CD4-positive, alpha-beta T cell treated with Interleukin-4 for 4 hours (primary cell): ENCODE measurements at places on chromosomes 12 and 14.

DNA sequence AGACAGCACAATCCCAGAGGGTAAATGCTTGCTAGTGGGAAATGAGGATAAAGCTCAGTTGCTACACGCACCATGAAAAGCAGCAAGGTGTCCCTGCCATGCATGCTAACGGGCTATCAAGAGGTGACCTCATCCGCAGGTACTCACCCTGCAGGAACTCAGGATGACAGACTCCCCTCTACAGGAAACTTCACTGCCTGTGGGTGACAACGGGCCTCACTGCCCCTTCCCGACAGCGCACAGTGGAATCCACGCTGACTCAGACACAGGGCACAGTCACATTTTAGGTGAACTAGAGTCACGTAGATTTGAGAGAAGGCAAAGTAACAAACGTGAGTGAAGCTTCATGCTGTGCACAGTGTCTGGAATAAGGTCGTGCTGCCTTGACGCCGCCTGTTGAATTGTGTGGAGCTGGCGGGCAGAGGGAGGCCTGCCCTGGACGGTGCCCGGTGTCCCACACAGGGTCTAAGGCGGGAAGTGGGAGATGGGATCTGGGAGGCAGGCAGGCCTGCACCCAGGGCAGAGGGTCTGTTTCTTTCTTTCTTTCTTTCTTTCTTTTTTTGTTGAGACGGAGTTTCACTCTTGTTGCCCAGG, 331.8 kb downstream of the TMEM132D start:
- no peak for DNase-seq

- DNase-seq, result no peak
These were observed 93.0 kb downstream of the TRHDE start for GRCh38 chr12:72365151-72365550.

GRCh38 chr12:16587514-16587913, 18.4 kb downstream of the LMO3 start:
- no peak for DNase-seq

GRCh38 chr14:93078870-93079269, 36.9 kb downstream of the ITPK1 start:
- DNase-seq, result no peak

- peak; percentile 67 for DNase-seq
These were observed 9.0 kb downstream of the TMBIM6 start for GRCh38 chr12:49750027-49750995.

DNA sequence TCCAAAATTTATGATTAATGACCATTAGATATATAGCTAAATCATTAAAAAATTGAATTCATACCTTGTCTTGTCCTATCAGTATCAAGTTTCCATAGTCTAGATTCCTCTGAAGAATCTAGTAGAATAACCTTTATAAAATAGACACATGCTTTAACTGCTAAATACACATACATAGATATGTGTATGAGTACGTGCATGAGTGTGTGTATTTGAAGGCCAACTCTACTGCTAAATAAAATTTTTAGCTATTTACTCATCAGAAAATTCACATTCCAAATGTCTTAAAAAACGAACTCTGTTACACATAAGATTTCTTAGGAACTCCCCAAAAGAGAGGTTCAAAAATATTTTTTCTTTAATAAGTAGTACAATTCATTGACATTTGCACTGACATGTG, 233.0 kb downstream of the SSPN start:
- DNase-seq, result no peak

DNA sequence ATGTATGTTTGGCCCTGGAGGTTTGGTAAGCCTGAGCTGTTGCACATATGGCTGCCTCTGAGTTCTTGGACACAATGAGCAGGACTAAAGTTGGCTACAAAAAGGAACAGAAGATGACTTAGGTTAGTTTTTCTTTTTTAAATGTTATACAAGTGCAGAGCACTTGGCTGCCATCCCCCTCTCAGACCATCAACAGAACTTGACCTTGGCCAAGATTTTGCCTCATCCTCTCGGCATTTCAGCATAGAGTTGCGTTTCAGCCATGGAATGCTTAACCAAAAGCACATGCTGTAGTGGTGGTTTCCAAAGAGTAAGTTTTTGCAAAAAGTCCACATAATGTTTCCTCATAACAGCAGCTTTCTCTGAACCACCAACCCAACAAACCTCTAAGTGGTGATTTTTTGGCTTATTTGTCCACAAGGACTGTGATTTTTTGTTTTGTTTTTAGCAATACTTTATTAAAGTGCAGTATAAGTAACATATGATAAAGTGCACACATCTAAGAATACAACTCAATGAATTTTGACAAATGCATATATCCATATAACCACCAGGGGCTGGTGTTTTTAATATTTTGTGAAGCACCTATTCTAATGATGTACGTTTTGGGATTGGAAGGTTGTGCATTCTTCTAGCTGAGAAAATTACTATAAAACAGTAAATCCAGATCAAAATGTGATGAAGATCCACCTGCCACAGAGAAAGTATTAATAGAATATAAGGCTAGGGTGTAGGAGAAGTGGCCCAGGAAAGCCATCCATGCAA, 12.1 kb upstream of the GALNT16 start:
- no peak for DNase-seq

GRCh38 chr12:53191885-53192530, 11.3 kb upstream of the CSAD start:
- no peak for DNase-seq

DNA sequence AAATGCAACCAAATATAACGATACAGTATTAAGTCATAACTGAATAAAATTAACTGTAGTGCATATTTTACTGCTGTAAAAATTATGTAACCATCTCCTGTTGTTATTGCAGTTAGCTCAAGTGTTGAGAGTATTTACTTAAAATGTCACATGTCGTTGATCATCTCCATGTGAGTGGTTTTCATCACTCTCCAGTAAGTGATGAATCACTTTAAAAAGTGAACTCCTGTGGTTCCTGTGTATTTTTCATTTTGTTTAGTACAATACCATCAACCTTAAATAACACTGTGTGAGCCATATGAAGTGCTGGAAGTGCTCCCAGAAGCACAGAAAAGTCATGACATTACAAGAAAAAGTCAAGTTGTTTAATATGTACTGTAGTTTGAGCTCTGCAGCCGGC, 104.7 kb upstream of the SLCO1B1 start:
- no peak for DNase-seq

- no peak for DNase-seq
These were observed 3.6 kb downstream of the ANKRD9 start for GRCh38 chr14:102505775-102506625.

GRCh38 chr12:13316587-13317246, 120.2 kb downstream of the EMP1 start:
- DNase-seq, result no peak

DNA sequence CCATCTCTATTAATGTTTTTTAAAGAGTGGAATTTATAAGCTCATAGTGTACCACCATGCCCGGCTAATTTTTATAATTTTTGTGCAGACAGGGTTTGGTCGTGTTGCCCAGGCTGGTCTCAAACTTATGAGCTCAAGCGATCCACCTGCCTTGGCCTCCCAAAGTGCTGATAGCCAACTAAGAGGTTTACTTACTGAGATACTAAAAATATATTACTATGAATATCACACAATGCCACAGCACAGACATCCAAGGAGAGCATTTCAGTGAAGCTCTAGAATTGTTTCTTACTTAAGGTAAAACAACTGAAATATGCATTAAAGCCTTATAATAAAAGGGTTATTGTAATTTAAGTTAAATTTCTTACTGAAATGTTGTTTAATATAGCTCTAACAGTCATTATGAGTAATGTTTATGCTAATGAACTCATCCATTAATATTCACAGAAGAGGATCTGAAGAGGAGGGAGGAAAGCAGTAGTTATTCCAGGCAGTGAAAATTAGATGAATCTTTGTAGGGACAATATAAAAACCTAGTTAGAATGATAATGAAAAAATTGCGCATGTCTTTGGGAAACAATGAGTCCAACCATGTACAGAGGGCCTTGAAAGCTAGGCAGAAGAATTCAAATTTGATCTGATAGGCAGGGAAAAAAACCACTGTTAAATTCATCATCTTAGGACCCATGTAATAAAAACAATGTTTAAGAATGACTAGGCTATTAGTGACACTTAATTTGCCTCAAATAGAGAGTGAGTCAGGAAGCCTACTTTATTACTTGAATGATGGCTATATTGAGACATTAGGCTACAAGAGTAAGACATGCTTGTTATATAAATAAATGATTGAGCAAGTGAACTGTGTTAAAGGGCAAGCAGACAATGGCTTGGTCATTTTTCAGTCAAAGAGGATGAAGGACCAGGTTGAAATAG, 99.2 kb downstream of the SLC41A2 start:
- DNase-seq, result no peak

DNA sequence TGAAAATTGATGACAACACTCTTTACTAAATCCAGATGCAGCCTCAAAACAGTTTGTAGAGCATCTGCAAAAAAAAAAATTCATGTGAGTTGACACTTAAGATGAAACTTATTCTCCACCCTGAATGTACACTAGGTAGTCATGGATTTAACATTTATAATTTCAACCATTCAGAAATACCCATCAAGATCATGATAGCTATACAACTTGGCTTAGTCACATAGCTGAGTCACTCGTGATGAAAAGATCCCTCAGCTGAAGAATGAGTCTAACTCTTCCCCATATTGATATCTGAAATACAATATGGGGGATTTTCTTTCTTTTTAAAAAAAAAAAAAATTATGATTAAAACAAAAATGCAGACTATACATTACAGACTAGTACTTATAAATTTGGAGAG, 104.8 kb upstream of the PLEKHG7 start:
- DNase-seq, result peak; percentile 62

DNA sequence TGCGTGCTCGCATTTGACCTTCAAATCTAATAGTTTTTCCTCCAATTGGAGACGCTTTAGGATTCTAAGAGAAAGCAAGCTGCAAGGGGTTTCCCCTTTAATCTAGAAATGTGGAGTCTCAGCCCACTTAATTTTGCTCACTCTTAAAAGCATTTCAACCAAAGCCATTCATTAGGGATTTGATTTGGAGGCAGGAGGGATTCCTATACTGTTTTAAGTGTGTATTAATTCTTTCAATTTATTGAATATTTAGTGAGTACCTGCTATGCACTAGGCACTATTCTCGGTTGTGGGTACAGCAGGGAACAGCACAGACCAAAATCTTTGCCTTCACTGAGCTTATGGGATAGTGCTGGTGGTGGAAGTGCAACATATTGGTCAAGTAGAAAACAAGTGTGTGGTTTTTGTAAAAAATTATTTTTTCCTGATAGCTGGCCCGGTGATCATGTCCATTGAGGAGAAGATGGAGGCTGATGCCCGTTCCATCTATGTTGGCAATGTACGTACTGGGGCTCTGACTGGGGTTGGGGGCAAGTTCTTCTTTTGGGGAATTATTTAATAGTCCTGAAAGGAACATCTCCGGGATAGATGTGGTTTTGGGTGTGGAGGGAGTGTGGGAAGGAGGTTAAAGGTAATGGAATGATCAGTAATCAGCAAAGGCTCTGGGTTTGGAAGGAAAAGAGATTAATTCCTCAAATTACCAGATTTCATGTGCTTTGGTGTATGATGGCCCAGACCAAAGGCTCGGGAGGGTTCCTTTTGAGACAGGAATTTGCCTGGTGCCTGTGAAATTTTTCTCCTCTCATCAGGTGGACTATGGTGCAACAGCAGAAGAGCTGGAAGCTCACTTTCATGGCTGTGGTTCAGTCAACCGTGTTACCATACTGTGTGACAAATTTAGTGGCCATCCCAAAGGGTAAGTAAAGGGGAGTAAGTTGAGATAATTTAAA, 1.6 kb downstream of the PABPN1 start:
- DNase-seq, result no peak

DNA sequence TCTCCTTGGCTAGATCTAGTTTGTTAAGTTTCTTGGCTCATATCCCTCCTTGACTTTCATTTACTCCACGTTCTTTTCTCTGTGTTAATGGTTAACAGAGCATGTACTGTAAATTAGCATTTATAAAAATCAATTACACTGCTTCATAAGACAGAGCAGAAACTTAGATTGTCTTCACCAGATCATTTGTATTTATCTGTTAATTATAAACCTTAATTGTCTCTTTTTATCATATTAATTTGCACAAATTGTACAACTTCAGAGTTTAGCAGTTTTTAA, 221.2 kb upstream of the EGLN3 start:
- DNase-seq, result no peak

- DNase-seq, result no peak
These were observed 14.5 kb upstream of the LLPH start for GRCh38 chr12:66144791-66145754.

DNA sequence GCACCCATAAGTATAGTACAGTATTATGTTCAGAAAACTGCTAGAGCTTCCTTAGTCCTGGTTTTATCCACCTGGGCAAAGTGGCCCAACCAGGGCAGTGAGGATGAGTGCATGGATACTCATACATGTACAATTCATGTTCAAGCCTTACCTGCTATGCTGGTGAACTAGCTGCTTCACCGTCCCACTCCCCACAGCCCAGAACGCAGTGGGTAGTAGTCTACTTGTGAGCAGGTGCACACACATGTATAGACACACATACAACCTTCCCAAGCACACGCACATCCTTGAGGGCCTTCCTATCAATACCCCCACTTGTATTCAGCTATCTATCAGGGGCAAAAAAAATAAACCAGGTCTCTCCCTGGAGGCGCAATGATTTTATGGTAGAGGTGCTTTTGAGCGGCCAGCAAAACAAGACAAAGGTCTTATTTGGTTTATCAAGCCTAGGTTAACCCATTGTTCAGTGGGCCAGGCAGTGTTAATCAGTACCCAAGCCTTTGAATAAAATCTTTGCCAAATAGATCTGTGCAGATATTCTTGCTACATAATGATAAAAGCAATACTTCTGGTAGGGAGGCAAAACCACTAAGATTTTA, 69.8 kb downstream of the ZFP36L1 start:
- no peak for DNase-seq

DNA sequence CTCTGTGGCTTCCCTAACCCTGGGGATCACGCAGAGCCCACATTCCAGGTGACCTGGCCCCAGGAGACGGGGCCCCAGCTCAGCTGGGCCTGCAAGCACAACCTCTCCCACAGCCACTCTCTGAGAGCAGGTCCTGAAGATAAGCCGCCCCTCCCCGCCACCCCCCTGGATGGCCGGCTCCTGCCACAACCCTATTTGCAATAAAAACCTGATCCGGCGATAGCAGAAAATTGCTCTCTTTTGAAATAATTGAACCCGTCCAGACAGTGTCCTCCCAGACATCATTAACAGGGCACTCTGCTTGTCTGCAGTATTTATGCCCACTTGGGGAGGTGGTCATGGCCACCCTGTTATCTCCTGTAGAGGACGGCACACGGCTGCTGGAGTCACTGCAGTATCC, 5.0 kb downstream of the C14orf180 start:
- no peak for DNase-seq
